ENCODE measurements at places on chromosomes 4 and X.

DNA sequence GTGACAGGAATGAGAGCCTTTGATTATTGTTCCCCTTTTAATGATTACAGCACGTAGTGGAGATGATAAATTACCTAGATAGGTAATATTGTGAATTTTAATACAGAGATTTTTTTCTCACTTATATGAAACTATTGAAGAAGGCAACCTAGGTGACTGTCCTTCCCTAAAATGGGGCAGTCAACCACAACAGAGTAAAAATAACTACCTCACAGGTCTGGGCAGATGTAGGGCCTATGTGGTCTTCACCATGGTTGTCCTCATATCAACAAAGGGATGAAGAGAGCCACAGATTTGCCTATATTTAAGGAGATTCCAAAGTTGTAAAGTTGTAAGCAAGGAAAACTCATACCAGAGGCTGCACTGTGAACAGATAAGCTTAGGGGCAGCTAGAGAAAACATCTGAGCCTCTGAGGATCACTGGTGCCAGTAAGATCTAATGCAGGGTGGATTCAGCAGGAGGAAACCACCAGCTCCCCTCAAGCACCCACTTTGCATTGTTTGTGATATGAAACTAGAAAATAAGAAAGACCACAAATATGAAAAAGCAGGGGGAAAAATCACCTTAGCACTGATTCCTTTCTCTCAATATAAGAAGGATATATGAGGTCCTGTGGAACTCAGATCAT is 547.9 kb upstream of the GALNTL6 start:
- no peak for DNase-seq

DNA sequence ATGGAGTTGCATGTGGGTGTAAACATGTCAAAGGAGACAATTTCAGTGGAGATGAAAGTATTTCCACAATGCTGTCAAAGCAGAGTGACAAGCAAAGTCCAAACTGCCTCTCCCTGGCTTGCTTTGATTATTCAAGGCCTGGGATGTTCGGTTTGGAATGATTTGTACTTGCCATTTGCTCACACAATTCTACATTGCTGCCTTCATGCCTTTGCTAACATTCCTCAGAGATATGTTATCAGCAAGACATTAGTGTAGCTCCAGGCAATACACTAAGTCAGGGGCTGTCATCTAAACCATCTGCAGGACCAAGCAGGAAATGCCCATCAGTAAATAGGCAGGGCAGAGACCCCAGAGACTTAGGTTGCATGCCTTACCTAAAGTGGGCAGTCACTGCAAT is 79.6 kb upstream of the C1QTNF7 start:
- no peak for DNase-seq

- DNase-seq = no peak
These were observed 502.7 kb downstream of the PACRGL start for GRCh38 chr4:21202959-21203358.

DNA sequence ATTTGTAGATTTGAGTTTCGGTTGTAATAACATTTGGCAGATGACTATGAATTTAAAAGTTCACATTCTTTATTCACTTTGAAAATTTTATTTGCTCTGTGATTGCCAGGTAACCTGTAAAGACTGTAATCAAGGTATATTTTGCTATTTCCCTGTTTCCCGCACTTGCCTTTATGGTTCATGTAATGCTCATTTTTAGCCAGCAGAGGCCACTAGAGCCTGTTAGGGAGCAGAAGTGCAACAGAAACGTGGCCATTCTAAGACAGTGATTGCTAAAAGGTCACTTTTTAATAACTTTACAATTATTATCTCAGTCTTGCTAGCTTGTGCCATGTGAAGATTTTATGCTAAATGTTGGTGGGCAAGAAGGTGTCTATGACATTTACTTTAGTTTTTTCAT is 12.4 kb downstream of the YIPF6 start:
- peak; percentile 23 for DNase-seq

DNA sequence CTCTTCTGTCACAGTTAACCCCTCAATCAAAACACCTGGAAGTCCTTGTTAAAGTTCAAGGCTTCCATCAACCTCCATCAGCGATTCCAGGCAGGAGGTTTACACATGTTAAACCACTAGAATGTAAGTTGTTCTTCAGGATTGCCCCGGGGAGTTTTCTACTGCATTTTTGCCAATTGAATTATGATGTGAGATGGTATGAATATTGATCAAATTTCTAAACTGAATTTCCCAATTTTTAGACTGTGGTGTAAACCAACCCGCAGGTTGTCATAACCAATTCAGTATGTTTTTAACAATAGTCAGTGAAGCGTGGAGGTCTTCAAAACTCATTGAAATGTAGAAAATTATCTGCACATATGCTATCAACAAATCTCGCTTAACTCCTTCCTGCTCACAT is 21.2 kb upstream of the TENM3 start:
- DNase-seq = no peak

- DNase-seq = no peak
These were observed 89.2 kb upstream of the GPM6B start for GRCh38 chrX:13906093-13906492.

DNA sequence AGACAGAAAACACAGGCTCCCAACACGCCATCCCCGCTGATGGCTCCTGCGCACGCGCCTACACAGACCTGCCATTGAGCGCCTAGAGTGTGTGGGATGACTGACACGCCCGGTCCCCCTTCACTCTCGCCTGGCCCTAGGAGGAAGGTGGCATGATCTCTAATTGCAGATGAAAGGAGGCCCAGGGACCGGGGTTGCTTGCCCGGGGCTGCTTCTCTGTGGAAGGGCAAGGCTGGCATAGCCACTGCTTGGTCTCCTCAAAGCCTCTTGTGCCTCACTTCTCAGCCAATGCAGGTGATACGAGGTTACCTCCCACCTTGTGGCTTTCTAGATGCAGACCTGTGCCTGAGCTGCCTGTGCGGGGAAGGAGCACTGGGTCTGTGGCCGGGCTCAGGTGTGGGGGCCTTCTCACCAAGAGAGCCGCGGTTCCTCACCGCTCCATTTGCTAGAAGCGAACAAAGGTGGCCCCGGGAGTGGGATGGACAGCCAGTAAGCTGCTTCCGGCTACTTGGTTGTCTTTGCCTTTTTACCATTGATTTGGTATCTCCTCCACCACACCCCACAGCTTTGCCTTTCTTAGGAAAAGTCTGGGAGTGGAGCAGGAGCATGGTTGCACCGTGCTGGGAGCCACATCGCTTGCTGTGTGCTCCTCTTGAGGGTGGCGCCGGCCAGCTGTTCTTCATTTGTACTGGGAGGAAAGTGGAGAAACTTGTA is 47.0 kb downstream of the TBC1D14 start:
- DNase-seq = no peak

DNA sequence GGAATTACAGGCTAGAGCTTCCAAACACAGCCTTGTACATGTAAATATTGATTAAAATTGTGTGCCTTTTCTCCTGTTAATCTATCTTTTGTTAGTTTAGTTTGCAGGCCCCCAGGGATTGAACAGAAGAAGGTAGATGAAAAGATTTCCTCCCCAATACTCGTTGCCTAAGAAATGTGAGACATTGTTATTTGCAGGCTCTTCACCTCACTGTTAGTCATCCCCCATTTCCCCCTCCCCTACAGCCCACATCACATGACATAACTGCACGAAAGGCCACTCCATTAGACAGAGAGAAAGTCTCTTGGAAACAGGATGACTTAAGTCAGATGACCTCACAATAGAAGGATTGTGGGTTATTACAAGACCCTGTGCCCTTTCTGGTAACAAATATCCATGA is 13.3 kb upstream of the MID1 start:
- peak; percentile 86 for DNase-seq

GRCh38 chrX:1261285-1261684 is 7.3 kb upstream of the CSF2RA start:
- DNase-seq = no peak

- DNase-seq = no peak
These were observed 52.0 kb downstream of the SORCS2 start for GRCh38 chr4:7244331-7244665.

- no peak for DNase-seq
These were observed 128.8 kb upstream of the NKX1-1 start for GRCh38 chr4:1534876-1535526.

DNA sequence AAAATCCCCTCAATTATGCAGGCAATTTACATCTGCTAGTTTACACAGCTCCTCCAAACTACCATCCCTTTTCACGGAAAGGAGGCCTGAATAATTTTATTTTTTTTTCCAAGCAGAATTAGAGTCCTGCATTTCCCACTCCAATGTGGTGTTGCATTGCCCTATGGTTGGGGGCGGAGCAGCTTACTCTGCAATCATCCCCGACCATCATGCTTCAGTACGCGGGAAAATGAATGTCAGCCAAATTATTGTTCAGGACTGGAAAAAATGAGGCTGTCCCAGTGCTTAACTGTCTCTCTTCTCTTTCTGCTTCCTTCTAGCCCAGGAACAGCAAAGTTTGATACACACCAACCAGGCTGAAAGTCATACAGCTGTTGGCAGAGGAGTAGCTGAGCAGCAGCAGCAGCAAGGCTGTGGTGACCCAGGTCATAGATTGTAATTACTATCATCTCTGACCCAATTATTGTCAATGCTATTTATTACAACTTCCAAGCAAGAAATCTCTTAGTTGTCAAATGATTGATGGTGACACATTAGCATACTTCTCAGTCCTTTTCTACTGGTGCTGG is 28.3 kb downstream of the MMRN1 start:
- no peak for DNase-seq

DNA sequence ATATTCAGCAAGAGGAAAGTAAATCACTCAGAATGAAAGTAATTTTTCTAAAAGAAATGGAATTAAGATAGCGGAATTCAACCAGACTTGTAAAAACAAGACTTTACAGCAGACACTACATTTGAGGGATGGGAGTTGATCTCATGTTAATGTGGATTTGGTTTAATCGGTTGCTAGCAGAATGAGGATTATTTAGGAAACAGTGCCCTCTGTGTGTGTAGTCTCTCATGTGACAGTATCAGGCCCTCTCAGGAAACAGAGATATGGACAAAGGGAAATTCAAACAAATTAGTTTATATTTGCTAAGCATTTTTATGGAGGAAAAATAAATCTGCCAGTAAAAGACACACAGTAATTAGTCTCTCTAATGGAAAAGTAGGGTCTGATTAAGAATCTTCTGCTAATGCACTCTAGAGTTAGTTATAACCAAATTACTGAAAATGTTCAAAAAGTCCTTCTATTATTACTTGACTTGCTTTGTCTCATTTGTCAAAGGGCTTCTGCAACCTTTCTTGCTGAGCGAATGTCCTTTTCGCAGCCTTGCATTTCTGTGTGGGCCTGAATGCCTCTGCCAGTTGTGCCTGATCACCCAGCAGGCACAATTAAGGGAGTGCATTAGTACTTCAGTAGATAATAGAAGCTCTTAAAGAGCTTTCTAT is 1282.3 kb upstream of the TENM3 start:
- no peak for DNase-seq

DNA sequence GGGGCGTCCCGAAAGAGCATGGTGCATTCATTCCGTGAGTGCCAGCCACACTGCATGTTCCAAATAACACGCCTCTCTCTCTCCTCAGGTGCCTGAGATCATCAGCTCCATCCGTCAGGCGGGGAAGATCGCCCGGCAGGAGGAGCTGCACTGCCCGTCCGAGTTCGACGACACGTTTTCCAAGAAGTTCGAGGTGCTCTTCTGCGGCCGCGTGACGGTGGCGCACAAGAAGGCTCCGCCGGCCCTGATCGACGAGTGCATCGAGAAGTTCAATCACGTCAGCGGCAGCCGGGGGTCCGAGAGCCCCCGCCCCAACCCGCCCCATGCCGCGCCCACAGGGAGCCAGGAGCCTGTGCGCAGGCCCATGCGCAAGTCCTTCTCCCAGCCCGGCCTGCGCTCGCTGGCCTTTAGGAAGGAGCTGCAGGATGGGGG is 54.2 kb downstream of the PTTG2 start:
- no peak for DNase-seq

GRCh38 chr4:88533937-88534750 is 10.6 kb upstream of the PYURF start:
- DNase-seq = peak; percentile 65

GRCh38 chr4:160184884-160185283 is 1082.0 kb downstream of the RAPGEF2 start:
- DNase-seq = no peak

- DNase-seq = no peak
These were observed 21.6 kb downstream of the CLDN34 start for GRCh38 chrX:9988762-9989161.

GRCh38 chr4:10061650-10062415 is 40.5 kb upstream of the SLC2A9 start:
- DNase-seq = no peak

- DNase-seq = no peak
These were observed 608.8 kb upstream of the EPHA5 start for GRCh38 chr4:66279084-66279483.

- DNase-seq = no peak
These were observed 1.9 kb upstream of the NEUROG2 start for GRCh38 chr4:112517911-112518310.

DNA sequence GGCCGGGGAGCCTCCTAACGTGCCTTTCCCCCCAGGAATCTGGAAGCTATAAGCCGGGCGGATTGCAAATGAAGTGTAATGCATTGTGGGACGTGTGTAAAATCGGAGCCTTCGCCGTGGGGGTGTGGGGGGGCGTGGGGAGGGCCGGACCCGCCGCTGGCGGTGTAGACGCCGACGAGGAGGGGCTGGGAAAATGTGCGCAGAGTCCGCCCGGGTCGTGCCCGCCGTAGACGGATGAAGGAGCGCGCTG is 1.3 kb downstream of the STOX2 start:
- no peak for DNase-seq

GRCh38 chr4:1409491-1410425 is 3.5 kb upstream of the NKX1-1 start:
- peak; percentile 2 for DNase-seq

- no peak for DNase-seq
These were observed 341.9 kb downstream of the CAMK2D start for GRCh38 chr4:113419631-113420030.

DNA sequence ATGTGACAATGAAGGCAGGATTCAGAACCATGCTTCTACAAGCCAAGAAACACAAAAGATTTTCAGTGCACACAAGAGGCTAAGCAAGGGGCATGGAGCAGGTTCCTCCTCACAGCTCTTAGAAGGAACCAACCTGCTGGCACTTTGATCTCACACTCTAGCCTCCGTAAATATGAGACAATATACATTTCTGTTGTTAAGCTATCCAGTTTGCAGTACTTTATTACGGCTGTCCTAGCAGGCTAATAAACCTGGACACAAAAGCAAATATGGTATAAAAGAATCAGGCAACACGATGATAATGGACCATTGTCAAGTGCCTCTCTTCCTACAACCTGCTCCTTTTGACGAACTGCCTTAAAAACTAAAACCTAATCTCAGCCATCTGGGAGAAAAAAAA is 114.5 kb downstream of the ZAR1 start:
- no peak for DNase-seq

- no peak for DNase-seq
These were observed 12.1 kb downstream of the TMEM156 start for GRCh38 chr4:39020130-39020529.

Measured in Daoy (cell line).